ENCODE measurements at places on chromosomes 4 and X.

DNA sequence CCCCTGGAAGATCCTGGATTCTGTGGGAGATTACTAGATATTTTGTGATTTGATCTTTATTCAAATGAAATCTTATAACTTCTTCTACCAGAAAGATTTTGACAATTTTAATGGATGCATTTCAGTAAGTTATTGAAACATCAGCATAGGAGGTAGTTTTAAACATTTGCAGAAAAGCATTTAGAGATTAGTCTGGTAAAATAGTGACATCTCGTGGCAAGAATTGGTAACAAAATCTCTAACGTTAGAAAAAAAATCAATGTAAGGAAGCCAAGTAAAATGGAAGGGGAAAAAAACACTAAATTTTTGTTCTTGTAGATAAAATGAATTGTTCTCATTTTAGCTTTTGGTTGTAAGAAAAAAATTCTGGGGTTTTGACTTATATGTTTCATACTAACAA, 73.3 kb downstream of the TASL start:
- DNase-seq: no peak

DNA sequence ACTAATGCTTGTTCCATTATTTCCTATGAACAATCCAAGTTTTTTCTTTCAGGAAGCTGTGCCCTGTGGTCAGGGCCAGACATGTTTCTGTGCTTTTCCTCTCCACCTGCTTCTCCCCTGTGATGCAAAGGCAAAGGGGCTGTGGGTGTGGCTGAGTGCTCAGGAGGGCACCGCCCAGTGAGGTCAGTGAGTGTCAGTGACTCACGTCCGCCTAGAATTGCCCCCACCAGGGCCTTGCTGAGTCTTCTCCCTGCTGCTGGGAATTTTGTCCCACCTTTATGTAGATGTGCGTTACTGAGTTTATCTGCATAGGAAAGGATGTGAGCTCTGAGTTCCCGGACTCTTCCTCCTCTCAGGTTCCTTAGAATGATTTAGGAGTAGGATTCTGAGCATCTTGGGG, 283.2 kb downstream of the DCHS2 start:
- DNase-seq: no peak

DNA sequence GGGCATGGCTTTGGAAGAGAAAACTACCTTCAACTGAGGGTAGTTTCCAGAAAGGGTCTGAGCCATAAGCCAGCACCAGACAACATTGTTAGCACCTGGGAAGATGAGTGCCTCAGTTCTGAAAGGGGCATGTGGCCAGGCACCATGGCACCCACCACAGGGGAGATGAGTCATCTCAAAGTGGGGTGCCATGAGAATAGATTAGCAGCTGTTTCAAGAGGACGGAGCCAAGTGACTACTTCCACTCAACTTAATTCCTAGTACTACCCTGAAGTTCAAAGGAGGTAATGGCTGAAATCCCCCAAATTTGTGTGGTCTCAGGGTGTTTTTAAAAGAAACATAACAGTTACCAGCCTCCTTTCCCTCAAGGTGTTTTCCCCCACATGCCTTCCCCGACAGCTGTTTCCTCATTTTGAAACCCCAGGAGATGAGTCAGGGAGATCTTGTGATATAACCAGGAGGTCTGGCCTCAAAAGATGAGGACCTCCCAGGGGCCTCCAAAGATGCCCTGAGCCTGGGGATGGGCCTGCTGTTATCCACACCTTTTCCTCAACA, 27.8 kb upstream of the FTHL17 start:
- DNase-seq: no peak

DNA sequence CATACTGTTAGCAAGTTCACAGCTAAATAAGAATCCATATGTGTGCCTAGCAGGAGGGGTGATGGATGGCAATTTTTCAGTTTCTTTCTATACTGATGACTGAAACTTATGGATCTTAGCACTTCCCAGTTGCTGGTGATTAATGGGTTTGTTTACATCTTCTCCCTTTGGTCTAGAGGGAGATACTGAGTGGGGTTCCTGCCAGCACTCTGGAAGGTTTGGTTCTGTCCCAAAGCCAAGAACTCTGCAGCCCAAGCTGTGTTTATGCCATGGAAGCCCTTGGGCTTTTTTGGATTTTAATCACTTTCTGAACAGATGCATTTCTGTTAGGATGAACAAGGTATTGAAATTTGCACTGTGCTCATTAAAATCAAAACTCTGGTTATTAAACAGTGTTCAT, 43.5 kb downstream of the DDIT4L start:
- DNase-seq: no peak

DNA sequence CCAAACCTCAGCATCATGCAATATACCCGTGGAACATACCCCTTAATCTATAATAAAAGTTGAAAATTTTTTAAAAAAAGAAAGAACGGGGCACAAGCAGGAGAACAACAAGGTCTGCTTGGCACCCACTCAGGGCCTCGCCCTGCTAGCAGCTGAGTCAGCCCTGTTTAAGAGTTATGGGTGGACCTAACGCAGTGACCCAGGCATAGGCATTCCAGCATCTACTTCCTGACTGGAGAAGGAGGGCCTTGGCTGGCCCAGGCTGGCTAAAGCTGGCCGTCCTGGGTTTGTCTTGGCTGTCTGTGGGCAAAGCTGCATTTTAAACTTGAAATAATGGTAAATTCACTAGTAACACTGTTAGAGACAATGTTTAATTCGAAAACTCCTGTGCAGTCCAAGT, 236.7 kb upstream of the PGRMC2 start:
- DNase-seq: no peak

- no peak for DNase-seq
These were observed 153.9 kb downstream of the SPANXN3 start for GRCh38 chrX:143363419-143363818.

GRCh38 chr4:76762137-76763130, 135.5 kb downstream of the SOWAHB start:
- DNase-seq: no peak

DNA sequence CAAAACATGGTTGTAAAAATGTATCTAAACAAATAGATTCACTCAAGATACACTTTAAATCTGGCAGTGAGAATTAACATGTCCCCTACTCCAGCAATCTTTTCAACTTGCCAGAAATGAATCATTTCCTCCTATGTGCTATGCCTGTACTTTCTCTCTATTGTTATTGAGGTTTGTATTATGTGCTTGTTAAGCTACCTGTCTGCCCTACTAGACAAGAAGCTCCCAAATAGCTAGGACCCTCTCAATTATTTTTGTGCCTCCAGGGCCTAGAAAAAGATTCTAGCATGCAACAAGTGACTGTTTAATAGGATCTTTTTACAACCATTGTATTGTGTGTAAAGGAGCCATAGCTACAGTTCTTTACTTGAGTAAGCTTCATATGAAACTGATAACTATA, 3.5 kb upstream of the SAP30 start:
- DNase-seq: no peak

GRCh38 chr4:152640058-152640921, 39.5 kb downstream of the TMEM154 start:
- DNase-seq: no peak

DNA sequence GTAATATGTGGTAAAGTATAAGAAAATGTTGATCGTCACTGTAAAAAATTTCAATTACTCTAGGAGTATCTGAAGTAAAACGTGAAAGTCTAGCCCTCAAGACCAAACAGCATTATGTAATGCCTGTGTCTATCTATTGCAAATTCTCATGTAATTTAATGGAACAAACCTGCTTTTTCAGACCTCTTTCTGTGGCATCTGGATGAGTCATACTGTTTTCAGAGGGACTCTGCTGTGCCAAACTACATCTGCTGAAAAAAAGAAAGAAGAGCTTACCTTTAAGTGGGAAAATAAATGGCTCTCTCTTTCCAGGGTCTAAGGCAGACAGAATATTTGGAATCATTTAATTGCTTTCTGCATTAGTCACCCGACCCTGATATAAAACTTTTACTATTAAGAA, 89.8 kb upstream of the ARMCX2 start:
- DNase-seq: no peak

GRCh38 chrX:2793752-2794151, 35.0 kb upstream of the GYG2 start:
- DNase-seq: no peak

DNA sequence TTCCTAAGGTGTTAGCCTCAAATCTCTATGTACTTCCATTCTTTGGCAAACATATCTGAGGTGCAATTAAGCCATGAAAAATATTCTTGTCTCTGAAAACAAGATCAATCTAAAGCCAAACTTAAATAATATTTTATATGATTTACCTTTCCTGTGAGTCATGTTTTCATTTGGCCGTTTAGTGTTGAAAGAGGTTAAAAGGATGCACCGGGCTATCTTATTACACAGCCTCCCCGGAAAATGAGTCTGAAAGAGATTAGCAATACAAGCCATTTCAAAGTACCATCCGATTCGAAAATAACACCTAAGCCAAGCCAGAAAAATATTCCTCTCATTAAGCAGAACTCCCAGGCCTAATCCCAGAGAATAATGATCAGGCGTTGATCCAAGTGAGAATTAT, 161.5 kb upstream of the EPHA5 start:
- DNase-seq: no peak

Measured in tibial nerve (tissue), 4 donors.